ENCODE measurements at places on chromosomes 16 and 17.

- DNase-seq: no peak
These were observed 1.4 kb upstream of the CA4 start for GRCh38 chr17:60148373-60148772.

GRCh38 chr16:57600048-57600835 is 28.2 kb upstream of the ADGRG1 start:
- DNase-seq: no peak

DNA sequence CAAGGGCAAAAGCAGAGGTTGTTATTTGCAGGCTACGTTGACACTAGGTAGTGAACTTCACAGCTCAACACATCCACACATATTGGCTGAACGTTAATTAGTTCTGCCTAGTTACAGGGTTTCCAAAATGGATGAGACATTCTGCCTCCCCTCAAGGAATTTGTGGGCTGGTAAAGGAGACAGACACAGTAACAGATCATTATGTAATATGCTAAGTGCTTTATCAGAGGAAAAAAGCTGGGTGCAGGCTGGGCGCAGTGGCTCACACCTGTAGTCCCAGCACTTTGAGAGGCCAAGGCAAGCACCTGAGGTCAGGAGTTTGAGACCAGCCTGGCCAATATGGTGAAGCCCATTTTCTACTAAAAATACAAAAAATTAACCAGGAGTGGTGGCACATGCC is 26.2 kb downstream of the BMERB1 start:
- no peak for DNase-seq

DNA sequence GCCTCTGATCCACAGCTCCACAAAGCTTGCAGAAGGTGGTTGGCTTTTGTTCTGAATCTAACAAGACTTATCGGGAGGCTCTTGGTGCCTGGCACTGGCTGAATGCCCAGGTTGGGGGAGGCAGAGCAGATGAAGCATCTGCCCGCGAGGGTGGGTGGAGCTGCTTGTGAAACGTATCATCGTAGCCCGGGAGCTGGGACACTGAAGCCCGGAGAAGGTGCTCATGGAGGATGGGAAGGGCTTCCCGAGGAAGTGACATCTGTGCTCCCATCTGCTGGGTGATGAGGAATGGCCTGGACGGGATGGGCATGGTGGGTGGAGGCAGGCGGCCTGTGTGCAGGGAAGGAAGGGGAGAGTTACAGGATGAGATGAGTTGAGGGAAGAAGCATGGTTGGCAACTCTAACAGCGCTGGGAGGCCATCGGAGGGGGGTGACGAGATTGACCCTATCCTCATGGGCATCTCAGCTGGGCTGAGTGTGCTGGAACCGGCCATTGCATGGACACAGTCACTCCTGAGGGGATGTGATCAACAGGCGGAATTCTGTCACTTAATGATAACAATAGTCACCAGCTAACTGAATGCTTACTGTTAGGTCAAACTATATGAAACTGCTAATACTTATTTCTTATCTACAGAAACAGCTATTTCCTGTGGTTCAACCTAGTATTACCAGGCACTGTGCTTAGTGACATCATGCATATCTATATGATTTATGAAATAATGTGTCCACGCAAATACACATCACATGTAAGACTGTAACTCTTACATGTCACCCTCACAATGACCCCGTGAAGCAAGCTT is 102.7 kb downstream of the ABCC6 start:
- DNase-seq: no peak

DNA sequence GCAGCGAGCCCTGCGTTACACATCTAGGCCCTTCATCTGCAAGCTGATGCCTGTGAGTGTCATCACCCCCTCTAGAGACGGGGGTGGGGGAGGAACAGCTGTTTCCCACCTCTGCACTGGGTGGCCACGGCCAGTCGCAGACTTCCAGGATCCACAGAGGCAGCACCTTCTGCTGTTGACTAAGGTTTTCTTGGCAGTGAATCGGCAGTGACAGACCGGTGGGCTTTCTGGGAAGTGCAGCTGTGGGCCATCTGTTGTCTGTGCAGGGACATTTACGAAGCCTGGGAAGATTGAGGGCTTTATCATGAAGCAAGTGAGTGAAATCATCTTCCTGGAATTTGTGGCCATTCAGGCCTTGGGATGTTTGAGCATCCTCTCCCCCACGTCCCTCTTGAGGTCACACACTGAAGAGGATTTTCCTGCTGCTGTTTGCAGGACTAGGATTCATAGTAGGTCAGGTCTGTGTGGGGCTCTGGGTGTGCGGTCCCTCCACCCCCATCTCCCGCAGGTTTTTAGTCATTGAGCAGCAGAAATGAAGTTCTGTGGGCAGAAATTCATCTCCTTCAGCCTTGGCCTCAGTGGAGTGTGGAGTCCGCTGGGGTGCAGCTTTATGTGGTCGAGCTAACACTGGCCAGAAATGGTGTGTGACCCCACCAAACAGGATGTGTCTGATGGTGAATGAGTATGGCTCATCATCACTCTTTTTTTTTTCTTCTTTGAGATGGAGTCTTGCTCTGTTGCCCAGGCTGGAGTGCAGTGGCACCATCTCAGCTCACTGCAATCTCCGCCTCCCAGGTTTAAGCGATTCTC is 12.0 kb downstream of the PGS1 start:
- no peak for DNase-seq

DNA sequence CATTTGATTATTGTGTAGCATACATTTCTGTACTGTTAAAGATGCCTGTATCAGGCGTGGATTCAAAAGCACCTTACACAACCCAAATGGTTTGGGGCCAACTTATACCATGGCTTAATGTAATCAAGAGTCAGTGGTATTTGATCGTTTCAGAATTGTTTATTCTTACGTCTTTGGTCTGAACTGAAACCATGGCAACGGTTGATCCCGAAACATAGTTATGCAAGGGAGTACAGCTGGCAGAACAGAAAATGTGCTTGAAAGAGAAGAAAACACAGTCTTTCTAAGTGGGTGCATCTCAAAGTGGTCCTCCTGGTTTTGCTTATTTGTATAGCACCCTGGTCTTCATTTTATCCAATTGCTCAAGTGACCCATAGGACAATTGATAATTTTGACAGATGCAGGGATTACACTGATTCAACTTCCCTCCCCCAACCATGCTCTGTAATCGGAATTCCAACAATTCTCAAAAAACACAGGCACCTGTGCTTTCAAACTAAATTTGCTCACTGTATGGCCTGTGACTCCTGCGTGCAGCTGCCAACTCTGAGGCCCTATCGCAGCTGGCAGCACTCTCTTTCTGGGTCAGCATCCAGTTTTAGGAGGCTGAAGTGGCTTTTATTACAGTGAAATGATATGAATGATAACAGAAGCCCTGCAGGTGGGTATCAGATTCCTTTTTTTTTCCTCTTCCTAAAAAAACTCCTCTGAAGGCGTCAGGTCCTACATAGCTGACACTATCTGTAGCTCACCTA is 77.0 kb upstream of the AXIN2 start:
- no peak for DNase-seq

- DNase-seq: no peak
These were observed 9.1 kb downstream of the TUBG1 start for GRCh38 chr17:42618442-42619150.

DNA sequence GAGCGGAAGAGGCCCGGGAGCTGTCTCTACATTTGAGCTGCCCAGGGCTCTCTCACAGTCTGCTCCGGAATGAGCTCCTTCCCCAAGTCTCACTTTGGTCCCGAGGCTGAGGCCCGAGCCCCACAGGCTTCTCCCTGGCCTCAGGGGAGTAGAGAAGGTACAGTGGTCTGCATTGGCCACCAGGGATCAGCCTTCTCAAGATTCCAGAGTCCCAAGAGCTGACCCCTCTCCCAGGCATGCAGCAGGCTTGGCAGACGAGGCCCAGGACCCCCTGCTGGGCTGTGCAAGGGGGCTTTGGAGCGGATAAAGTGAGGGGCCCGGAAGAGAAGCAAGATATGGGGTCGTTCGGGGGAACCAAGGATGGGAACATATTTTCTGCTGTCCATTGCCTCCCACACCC is 3.1 kb downstream of the PRSS27 start:
- DNase-seq: no peak

DNA sequence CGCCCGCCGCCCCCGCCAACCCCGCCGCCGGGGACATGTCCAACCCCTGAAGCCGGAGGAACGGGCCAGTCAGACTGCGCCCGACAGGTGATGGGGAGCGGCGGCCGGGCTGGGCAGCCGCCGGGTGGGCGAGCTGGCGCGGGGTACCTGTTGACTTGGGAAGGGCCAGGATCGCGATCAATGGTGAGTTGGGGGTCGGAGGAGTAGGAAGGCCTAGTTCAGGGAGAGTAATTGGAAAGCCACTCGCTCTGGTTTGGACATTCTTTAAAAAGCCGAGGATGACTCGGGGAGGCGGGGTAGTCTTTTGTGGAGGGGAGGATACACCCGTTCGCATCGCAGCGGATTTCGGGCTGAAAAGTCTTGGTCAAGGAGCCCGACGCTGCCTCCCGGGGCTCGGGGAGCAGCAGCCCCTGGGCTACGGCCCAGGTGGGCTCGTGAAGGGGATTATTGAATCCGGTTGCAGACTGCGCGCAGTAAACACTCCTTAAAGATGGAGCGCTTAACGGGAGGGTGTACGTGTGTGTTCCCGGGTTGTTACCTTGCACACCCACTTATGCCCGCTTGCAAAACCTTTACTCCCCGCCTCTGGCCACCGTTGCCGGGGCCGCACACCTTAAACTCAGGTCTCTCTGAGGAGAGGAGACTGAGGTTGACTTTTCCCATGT is 123.8 kb downstream of the GOSR1 start:
- no peak for DNase-seq

- no peak for DNase-seq
These were observed 13.2 kb downstream of the RAB40B start for GRCh38 chr17:82685291-82685690.

GRCh38 chr16:11915114-11915643 is 577 bp downstream of the GSPT1 start:
- DNase-seq: no peak

DNA sequence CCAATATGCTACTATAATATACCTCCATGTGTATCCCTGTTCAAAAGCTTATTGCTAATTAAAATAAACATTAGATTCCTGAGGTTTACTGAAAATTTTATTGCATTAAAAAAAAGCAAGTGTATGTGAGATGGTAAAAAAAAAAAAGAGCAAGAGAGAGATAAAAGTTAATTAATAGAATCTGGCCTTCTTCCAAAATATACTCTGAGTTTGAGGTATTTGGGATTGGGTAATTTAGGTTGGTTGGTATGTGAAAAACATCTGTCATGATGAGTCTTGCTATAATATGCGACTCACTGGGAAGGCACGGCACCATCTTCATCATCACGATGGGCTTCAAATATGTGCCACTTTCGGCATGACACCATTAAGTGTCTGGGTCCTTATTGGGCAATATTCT is 711.1 kb upstream of the SOX9 start:
- no peak for DNase-seq

- DNase-seq: no peak
These were observed 1.3 kb downstream of the MAPK8IP3 start for GRCh38 chr16:1707193-1707790.

DNA sequence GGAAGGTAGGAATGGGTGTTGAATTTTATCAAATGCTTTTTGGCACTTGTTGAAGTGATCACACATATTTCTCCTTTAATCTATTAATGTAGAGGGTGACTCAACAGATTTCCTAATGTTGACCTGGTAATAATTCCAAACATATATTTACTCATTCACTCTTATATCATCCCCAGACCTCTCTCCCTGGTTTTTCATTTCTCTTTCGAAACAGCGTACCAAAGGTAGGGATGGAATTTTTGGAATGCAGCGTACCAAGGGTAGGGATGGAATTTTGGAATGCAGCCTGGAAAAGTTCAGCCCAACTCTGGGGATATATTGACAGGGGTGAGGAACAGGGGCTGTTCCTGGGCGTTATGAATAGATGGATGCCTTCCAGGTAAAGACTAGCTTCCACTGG is 7.3 kb downstream of the KIF18B start:
- DNase-seq: no peak

GRCh38 chr16:8679151-8679550 is 4.7 kb downstream of the ABAT start:
- DNase-seq: no peak

DNA sequence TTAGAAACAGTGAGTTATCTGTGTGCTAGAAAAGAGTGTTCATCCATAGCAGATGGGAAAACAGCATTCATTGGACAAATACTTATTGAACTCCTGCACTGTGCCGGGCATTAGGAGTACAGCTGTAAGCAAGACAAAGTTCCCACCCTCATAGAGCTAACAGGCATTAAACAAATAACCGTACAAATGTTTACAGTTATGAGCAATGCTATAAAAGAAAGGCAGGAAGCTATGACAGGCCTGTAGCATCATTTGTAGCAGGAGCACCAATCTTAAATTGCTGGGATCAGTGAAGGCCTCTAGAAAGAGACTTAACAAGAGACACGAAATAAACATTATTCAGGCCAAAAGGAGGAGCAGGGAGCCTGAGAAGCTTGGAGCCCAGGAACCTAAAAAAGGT is 15.6 kb downstream of the SDR42E1 start:
- DNase-seq: no peak

DNA sequence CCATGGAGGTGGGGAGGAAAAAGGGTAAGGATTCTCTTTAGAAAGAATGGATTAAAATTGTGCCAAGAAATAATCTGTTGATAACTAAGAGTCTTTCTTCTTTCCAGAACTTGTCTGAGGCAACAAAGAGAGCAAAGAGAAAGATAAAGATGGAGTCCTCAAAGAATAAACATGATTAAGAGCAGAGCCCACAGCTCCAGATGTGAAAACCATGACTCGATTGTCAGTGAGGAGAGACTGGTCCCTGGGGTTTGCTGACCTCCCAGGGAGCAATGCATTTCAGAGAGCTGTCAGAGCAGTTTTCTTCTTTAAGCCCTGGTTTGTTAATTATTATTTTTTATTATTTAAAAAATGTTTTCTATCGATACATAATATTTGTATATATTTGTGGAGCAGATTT is 74.6 kb downstream of the TMEM100 start:
- DNase-seq: no peak

DNA sequence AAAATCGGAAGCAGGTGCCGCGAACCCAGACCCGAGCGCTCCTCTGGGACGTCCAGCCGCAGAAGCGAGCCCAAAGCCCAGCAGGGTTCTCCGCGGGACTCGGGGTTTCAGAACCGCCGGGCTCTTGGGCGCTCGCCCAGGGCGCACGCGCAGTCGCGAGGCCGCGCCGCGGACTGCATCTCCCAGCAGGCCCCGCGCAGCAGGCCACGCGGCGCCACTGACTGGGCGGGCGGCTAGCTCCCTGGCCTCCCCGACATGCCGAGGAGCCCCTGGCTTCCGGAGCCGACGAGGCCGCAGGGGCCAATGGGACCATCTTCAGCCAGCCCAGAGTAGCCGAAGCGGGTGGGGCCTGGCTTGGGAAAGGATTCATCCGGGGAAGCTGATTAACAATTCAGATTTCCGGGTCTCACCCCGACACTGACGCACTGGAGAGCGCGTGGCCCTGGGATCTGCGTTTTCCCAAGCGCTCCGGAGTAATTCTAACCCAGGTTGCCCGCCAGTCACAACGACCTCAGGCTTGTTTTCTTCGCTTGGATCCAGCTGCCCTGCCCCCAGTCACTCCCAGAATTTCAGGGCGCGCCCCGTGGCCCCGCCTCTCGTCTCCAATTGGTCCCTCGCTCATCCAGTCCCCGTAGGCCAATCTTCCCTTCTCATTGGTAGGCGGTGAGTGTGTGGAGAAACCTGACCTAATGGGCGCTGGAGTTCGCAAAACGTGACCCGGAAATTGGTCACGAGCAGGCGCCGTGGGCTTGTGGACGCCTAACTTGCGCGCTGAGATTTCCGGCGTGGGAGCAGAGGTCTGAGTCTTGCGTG is at the start of gene ZNF263:
Gene ZNF263 (plus strand): TSS at position 762 of the 813 bp plus-strand sequence. CDS start 328 bp downstream, outside the sequence.
- DNase-seq: peak; percentile 82

GRCh38 chr17:79337053-79337452 is 262.4 kb downstream of the ENGASE start:
- DNase-seq: no peak

GRCh38 chr17:82577300-82577699 is 57.8 kb downstream of the FOXK2 start:
- DNase-seq: no peak
